ENCODE measurements at places on chromosomes 2 and 18.

DNA sequence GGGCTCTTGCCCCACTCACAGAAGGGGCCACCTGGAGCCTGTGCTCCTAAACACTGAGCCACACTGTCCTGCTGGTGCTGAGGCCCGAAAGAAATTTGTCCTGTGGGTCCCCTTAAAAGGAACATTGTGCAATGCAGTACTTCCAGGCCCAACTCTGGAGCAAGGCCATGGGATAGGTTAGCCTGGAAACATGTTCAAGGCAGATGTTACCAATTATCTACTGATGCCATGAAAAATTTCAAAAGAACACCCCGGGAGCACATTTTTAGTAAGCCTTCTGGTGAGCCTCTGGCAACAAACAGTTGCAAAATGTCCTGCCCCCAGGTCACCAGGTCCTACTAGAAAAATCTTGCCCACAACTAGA, 12.3 kb upstream of the PTMA start:
- DNase-seq = no peak

GRCh38 chr2:160952464-160953254, 207.6 kb upstream of the TANK start:
- no peak for DNase-seq

- no peak for DNase-seq
Observed at GRCh38 chr2:72159211-72159993, 11.7 kb upstream of the CYP26B1 start.

- no peak for DNase-seq
Observed at GRCh38 chr2:160584972-160585494, 91.4 kb upstream of the RBMS1 start.

DNA sequence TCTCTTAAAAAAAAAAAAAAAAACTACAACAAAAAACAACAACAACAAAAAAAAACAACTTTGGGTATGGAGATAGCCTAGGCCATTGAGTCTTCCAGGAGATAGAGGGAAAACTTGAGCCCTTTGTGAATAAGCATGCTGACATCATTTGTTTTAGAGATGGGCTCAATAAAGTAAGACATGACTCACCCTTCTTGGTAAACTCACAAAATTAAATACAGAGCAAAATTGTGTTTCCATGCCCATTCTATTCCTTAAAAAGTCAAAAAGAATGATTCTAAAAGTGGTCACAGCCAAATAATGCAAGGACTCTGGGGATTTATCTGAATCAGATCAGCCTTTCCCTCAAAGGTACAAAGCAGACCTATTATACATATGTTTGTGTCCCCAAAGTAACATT, 117.4 kb downstream of the ETAA1 start:
- DNase-seq = no peak

GRCh38 chr2:81942876-81943275, 1638.3 kb upstream of the LRRTM1 start:
- no peak for DNase-seq

DNA sequence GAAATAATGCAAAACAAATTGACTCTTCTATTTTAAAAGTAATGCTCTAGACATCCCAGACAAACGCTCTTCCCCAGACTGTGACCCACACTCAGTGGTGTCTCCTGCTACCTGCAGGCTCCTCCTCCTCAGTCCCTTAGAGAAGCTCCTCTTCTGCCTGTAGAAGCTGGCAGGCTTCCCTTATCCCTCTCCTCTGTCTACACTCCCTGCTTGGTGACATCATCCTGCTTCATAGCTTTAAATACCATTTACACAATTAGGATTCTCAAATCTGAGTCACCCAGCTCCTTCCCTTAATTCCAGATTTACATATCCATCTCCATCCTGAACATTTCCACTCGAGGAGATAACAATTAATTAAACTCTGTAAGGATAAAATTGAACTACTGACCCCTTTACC, 167.9 kb downstream of the FBXO15 start:
- no peak for DNase-seq

DNA sequence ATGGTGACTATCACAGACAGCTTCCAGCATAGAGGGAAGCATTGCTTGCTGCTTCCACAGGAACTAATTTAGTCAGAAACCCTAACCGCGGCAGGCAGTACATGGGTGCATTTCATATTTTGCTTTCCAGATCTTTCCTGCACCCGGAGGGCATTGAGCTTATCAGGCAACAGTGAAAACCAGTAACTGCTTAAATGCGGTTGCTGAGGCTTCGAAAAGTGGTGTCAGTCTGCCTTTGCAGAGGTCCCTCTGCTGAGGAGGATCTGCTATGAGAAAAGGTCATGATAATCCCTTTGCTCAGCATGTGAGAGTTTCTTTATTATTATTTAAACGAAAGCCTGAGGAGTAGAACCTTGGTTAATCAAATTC, 44.6 kb upstream of the ROCK2 start:
- no peak for DNase-seq

GRCh38 chr18:10519366-10519765, 6.5 kb upstream of the NAPG start:
- DNase-seq = no peak

GRCh38 chr2:177397481-177398289, 5.1 kb downstream of the AGPS start:
- no peak for DNase-seq

DNA sequence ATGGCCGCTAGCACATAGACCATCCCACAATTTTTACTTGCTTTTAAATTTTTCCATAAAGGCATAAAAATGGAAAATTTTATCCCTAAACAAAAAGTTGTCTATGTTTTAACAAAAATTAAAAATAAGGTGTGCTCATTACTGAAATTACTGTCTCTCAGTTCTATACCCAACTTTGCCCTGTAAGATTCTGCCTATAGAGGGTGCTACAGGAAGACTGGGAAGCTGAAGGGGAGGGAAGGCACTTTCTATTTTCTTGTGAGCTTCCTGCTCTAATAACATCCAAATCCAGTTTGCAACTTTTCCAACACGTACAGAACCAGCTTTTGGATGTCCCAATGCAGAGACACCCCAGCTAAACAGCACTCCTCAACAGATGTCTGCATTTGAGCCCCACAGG, 666.9 kb downstream of the PLCL1 start:
- no peak for DNase-seq

DNA sequence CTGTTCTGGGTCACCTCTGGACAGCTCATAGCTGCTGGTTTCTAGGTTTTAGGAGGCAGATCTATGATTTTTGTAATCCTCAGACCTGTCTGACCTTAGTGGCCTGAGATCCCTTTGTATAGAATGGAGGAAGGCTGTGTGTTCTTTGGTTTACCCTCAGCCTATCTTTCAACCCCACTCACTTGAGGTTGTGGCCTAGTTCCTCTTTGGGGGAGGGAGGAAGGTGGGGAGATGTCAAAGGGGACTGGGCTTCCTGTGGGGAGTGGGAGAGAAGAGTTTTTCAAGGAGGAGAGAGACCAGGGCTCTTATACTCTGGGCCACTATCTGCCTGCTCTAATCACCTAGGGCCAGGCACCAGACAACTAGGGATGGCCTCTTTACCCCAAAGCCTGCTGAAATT, 28.5 kb downstream of the SEMA4F start:
- no peak for DNase-seq

GRCh38 chr18:58639751-58640427, 11.0 kb upstream of the ALPK2 start:
- no peak for DNase-seq

- no peak for DNase-seq
Observed at GRCh38 chr2:203246646-203247045, 7.8 kb downstream of the CYP20A1 start.

GRCh38 chr2:153388246-153388645, 90.3 kb downstream of the RPRM start:
- DNase-seq = no peak
